Activated T-helper 2 cell treated with anti-CD3 and anti-CD28 coated beads, Interferon-gamma antibody, Interleukin-2, Interleukin-4, amounts not matched to agents 10 μg/mL and 5 μg/mL and 100 μg/mL, durations not matched to agents 14 hours and 24 hours and 36 hours (primary cell): ENCODE measurements at places on chromosomes 5 and 9. TPM values are rescaled to one million over a fixed set of nuclear protein-coding genes. Genes with fewer than 3 reads are reported as not detected.

The ADCY2 gene
- total RNA-seq: not detected in 2 replicates

The GABRA6 gene
- not detected in 2 replicates for total RNA-seq

The CNTNAP3B gene
- total RNA-seq: not detected in 2 replicates

The UGT3A1 gene
- total RNA-seq: not detected in 2 replicates

The HIGD2A gene
- total RNA-seq: 102 and 105 TPM in 2 replicates

The IFNA2 gene
- total RNA-seq: not detected in 2 replicates

The RABEPK gene
- 32.8 and 34.0 TPM in 2 replicates for total RNA-seq

The DUSP1 gene
- total RNA-seq: 8.9 and 9.7 TPM in 2 replicates
